Activated CD4-positive, alpha-beta T cell treated with anti-CD3 and anti-CD28 coated beads, Interleukin-2, amount 50 U/mL, for 16 hours (primary cell): ENCODE measurements at places on chromosomes 12 and 14.

GRCh38 chr14:95316821-95317220 lies 2.9 kb downstream of the CLMN start:
- no peak for DNase-seq

GRCh38 chr14:74848768-74849167 lies 27.2 kb downstream of the PROX2 start:
- no peak for DNase-seq

GRCh38 chr14:61475316-61475715 lies 153.9 kb downstream of the PRKCH start:
- peak; percentile 81 for DNase-seq

DNA sequence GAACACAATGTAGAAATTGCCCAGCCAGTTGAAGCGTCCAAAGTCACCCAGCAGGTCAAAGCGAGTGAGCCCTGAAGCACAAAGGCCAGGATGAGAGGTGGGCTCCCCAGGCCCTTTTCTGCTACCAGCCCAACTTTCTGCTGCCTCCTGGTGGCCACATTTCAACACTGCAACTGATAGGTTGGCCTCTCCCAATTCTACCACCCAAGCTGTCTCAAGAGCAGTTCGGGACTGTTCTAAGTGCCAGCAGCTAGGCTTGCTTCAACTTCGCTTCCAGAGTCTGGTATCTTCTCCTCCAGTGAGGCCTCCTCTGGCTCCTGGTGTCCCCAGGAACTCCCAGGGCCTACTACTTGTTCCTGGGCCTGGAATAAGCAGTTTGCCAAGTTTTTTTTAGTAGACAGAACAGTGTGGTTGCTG lies 3.4 kb upstream of the DHH start:
- peak; percentile 64 for DNase-seq

GRCh38 chr14:67735336-67736147 lies 33.9 kb downstream of the RDH12 start:
- no peak for DNase-seq

DNA sequence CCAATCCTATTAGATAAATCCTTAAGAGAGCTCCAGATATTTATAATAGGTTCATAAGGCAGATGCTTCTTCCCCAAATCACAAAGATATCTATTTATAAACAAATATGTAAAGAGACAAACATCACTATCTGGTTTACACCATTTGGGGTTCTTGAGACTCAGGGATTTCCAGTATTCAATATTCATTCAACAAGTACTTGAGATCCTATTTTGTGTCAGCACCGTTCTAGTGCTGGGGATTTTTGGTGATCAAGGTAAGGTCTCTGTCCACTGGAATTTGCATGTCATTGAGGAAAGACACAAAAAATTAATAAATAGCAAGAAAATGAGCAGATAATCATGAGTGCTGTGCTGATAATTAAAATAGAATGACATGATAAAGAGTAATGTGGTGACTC lies 222.7 kb upstream of the FOXN3 start:
- no peak for DNase-seq
